ENCODE measurements at places on chromosomes 3 and 15.

GRCh38 chr3:188335656-188336055 lies 181.7 kb downstream of the LPP start:
- DNase-seq = no peak

DNA sequence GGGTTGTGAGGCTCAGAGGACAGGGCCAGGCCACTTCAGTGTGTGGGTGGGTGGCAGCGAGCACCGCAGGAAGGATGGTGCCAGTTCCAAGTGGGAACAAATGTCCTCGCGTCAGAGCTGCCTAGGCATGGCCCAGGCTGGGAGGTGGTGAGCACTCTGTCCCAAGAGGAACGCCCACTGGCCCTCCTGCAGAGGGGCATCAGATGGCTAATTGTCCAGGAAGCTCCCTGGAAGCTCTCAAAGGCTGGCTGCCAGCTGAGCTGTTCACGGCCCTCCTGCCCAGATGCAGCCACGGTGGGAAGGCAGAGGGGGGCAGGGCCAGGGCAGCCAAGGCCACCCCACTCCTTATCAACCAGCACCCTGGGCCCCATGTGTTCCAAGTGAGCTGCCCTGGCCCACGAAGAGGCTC lies 55.2 kb downstream of the IQSEC1 start:
- no peak for DNase-seq

- DNase-seq = no peak
Observed at GRCh38 chr15:75167588-75168350, 33.9 kb upstream of the C15orf39 start.

DNA sequence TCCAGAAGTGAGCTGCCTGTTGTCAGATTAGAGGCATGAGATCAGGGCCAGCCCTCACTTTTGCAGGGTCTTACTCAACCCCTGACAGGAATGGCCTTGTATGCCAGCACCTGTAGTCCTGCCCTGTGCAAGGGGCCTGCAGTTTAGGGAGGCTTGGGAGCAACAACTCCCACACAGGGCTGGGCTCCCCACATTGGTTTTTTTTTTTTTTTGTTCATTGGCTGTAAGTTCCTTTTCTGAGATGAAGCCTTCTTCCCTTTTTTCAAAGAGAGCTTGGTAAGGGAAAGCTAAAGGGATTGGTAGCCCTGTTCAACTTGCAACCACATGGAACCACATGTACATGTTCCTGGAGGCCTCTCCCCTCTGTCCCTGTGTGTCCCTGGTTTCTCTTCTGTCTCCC lies 46.4 kb downstream of the TNFAIP8L3 start:
- no peak for DNase-seq

DNA sequence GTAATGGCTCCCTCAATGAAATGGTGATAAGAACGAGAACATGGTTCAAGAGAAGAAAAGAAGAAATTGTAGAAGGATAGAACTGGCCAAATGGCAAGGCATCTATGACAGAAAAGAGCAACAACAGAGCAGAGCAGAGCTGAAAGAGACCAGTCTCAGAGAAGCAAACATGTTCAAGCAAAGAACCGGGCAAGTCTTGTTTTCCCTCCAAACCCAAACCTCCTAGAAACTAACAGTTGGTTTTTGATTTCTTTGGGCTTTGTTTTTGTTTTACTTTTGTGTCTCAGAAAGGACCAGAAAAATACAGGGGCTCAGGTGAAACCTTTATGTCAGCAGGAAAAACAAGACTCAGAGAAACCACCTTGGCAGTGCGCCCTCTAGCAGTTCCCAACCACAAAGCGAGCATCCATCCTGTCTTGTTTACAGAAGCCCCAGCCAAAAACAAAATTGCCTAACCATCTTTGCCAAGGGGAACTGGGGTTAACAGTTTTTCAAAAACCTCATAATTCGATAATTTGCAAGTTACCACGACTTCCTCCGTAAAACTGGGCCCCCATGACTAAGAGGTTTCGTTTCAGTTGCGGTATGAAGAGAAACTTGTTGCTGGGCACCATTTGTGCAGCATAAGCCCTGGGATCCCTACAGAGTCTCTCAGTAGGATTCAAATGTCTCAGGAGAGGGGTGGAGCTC lies 159.2 kb upstream of the SLC24A5 start:
- no peak for DNase-seq

DNA sequence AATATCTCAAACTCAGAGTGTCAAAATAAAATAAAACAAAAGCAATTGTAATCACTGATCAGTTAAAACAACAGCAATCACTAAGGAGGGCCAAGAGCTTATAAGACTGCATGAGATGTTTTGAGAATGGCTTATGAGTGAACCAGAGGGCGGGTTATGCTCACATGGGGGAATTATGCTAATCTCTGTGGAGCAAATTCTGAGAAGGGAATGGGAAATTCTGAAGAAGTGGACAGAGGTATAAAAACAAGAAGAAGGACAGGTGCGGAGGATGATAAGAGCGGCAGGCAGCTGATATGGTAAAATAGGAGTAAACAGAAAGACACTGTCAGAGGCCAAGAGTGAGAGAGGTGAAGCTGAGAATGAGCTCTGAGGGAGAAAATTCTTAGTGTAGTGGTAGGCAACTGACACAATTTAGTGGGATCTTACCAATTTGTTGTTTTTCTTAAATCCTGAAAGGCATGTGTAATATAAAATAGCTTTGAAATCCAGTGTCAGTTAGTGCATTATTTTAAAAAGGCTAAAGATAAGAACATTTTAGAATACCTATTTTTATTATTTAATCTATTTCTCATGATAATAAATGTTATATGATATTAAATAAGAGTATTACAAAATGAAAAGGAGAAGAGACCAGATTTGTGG lies 133.8 kb downstream of the SPATA16 start:
- DNase-seq = no peak

DNA sequence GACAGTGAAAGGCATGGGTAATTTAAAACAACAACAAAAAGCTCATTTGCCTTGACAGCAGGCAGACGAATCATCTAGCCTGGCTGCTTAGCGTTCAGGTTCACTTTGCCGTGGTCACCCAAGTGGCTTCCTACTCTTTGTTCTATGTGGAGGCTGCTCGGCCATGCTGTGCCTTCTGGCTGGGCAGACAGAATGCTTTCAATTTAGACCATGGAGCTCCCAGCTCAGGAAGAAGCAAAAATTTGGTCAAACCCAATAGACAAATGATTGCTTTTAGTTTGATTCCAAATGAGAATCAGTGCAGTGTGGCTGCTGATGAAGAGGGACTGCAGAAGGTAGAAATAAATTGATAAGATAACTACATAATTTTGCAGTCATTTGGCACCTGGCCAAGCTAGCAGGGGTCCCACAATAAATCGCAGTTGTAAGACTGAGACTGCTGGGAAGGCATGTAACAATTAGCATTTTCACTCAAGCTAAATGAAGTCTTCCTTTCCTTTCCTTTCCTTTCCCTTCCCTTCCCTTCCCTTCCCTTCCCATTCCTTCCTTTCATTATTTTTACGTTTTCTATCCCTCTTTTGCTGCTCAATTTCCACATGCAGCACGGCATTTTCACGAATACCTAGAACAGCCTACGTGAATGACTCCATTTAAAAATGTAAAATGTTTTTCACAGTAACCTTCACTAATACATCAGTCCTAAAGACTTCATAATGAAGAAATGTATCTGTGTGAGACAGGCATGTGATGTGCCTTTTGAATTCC lies 360.4 kb upstream of the TGFBR2 start:
- no peak for DNase-seq

GRCh38 chr3:172617013-172617706 lies 93.7 kb downstream of the NCEH1 start:
- DNase-seq = no peak

- DNase-seq = no peak
Observed at GRCh38 chr3:42031808-42032480, 59.2 kb upstream of the TRAK1 start.

DNA sequence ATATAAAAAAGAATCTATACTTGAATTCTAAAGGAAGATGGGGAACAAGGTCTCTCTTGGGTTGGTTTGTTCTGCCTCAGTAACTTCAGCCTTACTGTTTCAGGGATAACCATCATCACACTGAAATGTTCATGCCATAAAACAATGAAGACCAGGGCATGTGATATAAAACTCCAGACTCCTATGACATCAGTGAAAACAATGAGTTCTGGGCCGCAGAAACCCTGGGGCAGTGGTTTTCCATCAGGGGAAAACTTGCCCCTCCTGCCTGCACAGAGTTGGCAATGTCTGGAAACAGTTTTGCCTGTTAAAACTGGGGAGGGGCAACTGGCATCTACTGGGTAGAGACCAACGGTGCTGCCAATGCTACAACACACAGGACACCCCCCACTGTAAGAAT lies 46.8 kb downstream of the CA12 start:
- DNase-seq = no peak

GRCh38 chr15:96064351-96064756 lies 266.1 kb upstream of the NR2F2 start:
- DNase-seq = no peak
